ENCODE measurements at places on chromosomes 6 and 20.
A peak's percentile ranks its signal among the peaks of the same experiment; 100 is the strongest.

GRCh38 chr20:20237093-20237959 lies 130.6 kb upstream of the INSM1 start:
- DNase-seq, result peak; percentile 36

GRCh38 chr6:26103141-26103769 lies 16.0 kb downstream of the HFE start:
- DNase-seq, result no peak

DNA sequence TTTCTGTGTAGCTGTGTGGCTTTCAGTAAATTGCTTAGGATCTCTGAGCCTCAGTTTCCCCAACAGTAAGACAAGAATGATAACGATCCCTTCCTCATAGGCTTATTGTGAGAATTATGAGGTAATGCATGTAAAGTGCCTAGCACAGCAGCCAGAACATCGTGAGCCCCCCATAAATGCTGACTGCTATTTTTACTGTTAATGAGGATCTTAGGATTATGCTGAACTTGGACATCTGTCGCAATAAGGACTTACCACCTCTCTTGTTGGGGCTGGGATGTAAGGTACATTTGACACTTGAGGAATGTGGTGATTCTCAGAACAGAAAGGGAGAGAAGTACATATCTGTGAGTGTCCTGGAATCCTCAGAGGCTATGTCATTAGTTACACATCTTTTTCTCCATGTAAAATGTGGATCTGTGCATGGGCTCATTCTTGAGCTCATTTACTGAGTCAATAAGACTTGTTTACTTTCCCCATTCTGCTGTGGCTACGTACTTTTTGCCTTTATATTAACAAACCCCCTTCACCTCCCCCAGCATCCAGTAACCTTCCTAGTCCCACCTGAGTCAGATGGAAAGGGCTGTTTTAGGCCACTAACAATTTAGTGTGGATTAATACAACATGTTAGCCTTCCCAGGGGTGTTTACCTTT lies 64.4 kb upstream of the PLEKHG1 start:
- DNase-seq, result no peak

GRCh38 chr20:34493646-34494045 lies 22.6 kb upstream of the DYNLRB1 start:
- DNase-seq, result no peak

DNA sequence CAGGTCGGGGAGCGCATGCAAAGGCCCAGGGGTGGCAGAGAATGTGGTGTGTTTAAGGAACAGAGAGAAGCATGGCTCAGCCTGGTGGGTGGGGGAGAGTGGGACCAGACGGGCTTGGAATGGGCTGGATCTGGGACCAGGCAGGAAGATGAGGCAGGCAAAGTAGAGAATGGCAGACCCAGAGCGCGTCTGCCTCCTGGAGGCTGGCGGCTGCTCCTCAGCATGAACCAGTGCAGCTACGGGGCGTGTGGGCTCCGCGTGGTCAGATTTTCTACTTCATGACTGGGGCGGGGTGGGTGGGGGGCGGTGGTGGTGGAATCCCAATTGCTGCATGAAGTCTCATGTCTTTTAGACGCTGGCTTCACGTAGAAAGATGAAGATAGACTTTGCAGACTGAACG lies 135.6 kb downstream of the TFAP2C start:
- DNase-seq, result no peak

- no peak for DNase-seq
Measured at GRCh38 chr20:55830121-55830827, 175.0 kb downstream of the CBLN4 start.

DNA sequence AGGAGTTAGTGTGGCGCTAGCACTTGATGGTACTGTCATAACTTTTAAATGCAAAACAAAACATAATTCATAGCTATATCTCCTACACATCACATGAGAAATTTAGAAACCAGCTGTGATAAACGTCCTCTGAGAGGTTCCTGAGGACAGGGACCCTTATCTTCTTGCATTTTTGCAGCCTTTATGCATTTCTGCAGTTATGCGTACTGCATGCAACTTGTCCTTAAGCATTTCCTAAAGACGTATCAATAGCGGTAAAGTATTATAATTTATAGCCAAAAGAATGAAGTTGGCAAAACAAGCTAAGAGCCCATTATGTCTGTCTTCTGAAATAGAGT lies 1.7 kb downstream of the NAPB start:
- no peak for DNase-seq

DNA sequence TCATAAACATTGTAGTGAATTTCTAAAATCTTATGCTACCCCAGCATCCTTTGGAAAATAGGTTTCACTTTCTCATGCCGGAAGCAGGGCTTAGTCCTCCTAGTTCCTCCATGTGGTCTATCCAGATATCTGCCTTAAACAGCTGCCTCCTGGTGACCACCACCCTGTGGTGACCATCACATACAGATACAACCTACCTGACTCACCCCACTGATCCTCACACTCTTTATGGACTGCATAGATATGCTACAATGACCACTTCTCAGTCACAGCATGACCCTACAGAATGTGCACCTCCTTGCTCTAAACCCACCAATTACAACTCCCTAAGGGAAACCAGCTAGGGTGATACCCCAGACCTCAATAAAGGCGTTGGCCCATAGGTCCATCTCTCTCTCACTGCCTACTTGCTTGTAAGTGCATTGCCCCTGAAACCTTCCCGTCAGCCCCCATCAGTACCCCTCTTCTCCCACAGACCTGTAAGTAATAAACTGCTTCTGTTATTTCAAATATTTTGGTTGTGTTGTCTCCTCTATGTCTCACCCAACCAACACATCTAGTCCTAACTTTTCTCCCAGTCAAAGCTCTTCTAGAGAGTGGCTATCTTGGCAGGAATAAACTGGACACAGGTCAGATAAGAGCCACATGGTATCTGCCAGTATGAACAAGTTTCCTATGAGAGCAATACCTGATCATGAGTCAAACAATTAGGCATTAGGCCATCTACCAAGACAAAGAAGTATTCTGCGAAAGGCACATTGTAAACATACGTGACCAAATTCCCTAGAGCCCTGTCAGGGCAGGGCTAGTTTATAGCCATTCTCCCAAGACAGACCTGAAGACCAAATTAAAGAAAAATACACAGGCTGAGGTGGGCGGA lies 39.4 kb upstream of the PLEKHG1 start:
- DNase-seq, result no peak

- DNase-seq, result no peak
Measured at GRCh38 chr6:113782636-113783035, 74.5 kb upstream of the MARCKS start.

GRCh38 chr6:47308552-47309290 lies 984 bp downstream of the TNFRSF21 start:
- DNase-seq, result no peak

- no peak for DNase-seq
Measured at GRCh38 chr20:1187605-1188171, 2.9 kb upstream of the TMEM74B start.

DNA sequence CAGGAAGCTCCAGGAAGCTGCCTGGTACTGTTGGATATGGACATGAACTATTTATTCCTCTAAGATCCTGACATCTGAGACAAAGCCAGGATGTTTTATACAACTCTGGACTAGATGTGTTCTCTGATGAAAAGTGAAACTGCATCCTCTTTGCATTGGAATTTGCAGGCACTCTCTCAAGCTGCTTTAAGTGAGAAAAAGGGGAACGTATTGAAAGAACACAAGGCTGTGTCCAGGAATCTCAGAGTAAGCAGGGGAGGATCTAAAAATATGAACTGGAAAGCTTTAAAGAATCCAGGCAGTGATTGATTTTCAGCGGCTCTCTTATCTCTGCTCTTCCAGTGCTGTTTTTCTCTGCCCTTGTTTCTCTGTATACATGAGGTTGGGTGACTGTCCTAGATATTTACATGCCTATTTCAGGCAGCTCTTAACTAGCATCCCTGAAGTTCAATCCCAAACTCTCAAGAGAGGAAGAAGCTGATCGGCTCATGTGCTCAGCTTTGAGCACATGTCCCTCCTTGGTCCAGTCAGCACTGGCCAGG lies 193.8 kb downstream of the PLCB4 start:
- no peak for DNase-seq

DNA sequence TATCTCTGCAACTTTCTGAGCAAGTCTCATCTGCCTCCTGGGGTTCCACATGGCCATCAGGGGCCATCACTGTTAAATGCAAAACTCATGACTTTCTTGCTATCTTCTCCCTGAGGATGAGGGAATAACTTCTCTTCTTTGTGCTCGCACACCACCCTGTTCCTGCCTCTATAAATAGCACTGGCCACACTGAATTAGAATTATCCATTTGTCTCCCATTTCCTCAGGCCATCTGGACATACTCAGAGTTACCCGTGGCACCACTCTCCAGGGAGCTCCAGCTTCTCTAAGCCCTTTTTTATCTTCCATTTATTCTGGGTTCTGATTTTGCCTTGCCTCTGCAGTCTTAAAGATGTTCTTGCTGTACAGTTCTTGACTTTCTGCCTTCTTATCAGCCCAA lies 72.8 kb upstream of the ECI2 start:
- no peak for DNase-seq

DNA sequence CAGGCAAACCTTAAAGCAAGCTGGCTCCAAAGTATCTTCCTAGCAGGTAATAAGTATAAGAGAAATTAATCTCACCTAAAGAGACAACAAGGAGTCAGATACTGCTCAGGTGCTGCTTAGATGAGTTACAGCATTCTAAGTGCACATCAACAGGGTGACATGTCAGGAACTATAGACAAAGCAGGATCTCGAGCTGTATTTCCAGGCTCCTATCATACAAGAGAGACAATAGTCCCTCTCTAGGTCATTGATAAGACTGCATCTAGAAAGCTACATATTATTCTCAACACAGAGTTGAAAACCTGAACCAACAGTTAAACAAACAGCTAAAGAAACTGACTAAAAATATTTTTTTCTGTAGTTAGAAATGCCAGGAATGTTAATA lies 3.9 kb downstream of the PTPRK start:
- peak; percentile 3 for DNase-seq

DNA sequence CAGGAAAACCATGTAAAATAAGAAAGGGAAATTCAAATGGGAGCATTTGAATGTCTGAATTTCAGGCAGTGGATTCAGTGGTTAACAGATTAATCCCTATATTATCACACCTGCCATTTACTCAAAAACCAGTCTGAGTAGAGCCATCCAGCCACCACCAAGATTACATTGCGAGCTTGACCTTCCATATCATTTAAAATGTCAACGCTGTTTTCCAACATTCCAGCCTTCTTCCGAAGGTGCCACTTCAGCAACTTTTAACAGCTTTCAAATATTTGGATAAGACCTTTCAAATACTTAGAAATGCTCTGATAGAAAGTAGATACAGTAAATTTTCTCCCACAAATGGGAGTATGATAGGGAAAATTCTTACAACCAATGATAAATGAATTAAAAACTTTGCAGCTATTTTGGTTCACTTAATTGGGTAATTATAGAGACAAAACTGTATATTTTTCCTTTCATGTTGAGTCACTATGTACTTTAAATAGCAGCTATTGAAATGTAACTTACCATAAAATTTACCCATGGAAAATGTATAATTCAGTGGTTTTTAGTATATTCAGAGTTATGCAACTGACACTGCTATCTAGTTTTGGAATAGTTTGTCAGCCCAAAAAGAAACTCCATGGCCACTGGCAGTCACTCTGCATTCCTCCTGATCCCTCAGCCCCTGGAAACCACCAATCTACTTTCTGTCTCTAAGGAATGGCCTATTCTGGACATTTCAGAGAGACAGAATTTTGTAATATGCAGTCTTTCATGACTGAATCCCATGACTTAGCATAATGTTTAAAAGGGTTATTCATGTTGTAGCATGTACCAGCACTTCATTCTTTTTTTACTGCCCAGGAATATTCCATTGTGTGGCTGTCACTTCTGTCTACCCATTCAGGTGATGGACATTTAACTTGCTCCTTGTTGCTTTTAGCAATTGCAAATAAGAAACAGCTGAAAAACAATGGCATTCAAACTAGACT lies 21.5 kb downstream of the EZR start:
- no peak for DNase-seq

DNA sequence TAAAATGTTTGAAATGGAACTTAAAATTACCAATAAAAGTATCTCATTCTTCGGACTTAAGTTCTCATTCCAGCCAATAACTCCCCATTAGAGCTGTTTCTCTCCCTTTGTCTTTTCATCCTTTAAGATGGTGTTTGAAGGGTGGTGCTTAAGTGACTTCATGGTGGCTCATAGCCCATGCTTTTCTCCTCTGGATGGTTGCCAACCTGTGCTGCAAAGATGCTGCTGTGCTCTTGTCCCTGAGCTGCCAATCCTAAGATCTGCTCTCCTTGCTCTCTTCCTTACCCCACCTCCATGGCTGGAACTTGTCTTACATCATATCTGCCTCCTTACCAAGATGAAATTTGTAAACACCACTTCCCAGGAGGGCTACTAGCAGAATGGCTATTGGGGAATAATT lies 31.6 kb upstream of the PNRC1 start:
- no peak for DNase-seq

- DNase-seq, result no peak
Measured at GRCh38 chr6:147829835-147830234, 321.3 kb downstream of the SAMD5 start.

GRCh38 chr6:26021001-26021349 lies 58.4 kb downstream of the TRIM38 start:
- no peak for DNase-seq

DNA sequence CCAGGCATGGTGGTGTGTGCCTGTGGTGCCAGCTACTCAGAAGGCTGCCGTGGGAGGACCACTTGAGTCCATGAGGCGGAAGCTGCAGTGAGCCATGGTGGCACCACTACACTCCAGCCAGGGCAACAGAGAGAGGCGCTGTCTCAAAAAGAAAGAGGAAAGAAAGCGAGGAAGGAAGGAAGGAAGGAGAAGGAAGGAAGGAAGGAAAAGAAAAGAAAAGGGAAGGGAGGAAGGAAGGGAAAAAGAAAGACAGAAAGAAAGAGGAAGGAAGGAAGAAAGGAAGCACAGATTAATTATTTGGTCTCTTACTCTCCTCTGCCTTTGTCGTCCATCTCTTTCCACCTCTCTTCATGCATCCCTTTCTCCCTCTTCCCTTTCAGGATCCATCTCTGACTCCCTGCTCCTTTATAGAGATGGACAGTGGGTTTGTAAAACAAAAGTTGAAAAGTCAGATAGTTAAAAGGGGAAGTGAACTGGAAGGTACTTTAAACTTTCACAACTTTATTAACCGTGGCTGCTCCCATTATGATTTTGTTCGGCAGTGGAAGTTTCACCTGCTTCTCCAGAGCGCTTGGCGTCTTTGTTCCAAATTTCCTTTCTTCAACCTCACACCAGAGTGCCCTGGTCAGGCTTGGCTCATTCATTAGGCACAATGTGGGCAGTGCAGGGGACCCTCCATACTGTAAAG lies 1.5 kb downstream of the HLA-DQA1 start:
- DNase-seq, result no peak

- DNase-seq, result no peak
Measured at GRCh38 chr6:71123051-71123450, 165.6 kb upstream of the OGFRL1 start.

DNA sequence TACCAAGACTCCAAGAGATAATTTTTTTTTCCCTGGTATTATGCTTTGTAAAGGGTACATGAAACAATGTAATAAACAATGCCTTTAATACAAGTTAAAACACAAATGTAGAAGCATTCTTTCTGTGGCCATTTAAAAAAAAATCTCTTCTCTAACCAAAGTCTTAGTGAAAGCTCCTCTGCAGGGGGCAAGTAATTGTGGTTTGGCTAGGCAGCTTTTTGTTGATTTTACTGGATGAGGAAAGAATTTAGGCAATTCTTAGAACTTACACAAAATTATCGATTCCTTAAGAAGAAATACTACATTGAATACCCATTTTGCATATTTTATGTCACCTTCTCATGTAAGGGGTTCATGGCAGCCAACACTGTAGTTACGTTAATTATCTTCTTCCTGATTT lies 12.4 kb downstream of the TFB1M start:
- no peak for DNase-seq

- DNase-seq, result no peak
Measured at GRCh38 chr6:29500594-29500993, 12.8 kb upstream of the MAS1L start.

All from CD4-positive, alpha-beta T cell treated with Interleukin-12 subunit alpha and Interleukin-12 subunit beta, for 1 hour (primary cell).